Stimulated activated CD8-positive, alpha-beta memory T cell treated with anti-CD3 and anti-CD28 coated beads, Interleukin-15, amount 100 ng/mL, for 4 hours (primary cell): ENCODE measurements at places on chromosomes 16 and 17.

GRCh38 chr17:78653382-78653781, 76.2 kb upstream of the DNAH17 start:
- DNase-seq: no peak

- no peak for DNase-seq
Measured at GRCh38 chr17:9432134-9432885, 143.3 kb downstream of the STX8 start.

- no peak for DNase-seq
Measured at GRCh38 chr17:45088741-45089140, 27.6 kb downstream of the NMT1 start.

- DNase-seq: no peak
Measured at GRCh38 chr16:4298761-4299522, 16.9 kb upstream of the GLIS2 start.

GRCh38 chr17:79795795-79796443, 958 bp downstream of the CBX8 start:
- DNase-seq: no peak
